ENCODE measurements at places on chromosomes 12 and 14.

DNA sequence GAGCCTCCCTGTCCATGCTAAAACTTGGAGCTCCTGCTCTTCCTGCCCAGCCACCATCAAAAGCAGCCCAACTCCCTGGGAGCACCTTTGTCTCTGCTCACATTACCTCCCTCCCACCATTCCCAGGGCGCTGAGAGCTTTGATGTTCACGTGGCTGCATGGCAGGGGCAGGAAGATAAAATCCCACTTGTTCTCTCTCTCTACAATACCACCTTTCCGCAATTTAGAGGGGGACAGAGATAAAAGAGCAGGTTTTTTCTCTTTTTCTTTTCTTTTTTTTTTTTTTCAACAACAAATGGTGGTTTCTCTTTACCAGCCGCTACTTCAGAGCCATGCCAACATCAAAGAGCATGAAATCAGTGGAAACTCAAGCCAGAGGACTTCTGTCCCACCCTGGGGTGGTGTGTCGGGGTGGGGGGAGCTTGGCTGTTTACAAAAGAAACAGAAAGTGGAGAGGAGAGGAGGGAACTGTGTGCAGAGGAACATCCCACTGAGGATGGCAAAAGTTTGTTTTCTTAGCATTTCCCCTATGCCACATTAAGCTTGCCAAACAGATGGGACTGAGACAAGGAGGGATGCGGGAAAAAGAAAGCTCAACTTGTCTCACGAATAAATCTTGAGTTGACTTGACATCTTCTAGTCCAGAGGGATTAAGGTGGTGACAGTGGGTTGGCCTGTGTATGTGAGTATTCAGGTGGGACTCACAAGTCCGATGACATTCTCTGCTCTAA is 103.7 kb upstream of the NUDT4 start:
- DNase-seq, result no peak

DNA sequence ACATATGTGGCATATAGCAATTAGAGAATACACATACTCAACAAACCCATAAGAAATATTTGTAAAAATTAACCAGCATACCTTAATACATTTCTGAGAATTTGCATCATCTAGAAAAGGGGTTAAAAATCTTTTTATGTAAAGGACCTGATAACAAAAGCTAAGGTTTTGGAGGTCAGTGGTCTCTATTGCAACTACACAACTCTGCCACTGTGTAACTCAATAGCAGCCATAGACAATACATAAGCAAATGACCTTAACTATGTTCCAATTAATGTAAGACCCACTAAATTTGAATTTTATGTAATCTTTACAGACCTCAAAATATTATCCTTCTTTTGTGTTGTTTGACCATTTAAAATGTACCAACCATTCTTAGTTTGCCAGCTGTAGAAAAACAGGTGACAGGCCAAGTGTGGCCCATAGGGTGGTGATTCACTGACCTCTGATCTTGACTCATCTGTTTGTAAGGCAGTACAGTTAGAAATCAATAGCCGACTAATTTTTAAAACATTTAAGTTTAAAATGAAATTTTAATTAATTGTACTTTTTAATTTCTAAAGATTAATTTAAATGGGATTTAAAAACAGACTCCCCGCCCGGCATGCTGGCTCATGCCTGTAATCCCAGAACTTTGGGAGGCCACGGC is 7.4 kb upstream of the EPS8 start:
- DNase-seq, result no peak

GRCh38 chr12:123571343-123571813 is 13.0 kb upstream of the TMED2 start:
- no peak for DNase-seq

DNA sequence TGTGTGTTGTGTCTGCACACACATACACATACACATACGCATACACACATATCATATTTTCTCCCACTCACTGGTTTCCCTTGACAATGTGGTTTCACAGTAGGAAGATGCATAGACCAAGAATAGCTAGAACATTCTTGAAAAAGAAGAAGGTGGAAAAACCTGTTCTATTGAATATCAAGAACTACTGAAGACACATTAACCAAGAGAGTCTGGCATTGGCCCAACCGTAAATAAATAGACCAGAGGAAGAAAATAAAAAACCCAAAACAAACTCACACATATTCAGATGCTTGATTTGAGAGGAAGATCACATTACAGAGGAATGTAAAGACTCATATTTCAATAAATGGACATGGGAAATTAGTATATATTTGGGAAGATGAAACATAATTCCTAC is 311.3 kb downstream of the FOXG1 start:
- DNase-seq, result no peak

DNA sequence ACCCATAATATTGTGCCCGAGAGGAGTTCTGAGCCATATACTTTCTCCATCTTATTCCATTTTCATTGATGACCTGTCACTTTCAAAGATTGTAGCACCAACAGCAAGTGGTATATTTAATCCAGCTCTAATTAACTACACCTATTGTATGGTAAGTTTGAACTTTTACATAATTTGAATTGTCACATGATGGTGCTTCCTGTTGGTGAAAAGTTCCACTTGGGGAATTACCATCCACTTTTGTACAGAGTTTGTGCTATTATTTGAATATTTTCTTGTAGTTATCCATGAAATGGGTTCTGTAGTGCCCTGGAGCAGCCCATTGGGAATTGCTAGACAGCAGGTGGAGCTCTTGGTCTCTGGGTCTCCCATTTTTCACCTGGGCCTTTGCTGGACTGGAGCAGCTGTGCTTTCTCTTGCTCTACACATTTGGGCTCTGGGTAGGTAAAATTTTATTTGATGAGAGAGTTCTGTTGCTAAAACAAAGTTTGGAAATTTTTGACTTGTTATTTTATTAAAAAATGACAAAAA is 3.0 kb downstream of the SMCO3 start:
- DNase-seq, result no peak

- DNase-seq, result no peak
Observed at GRCh38 chr12:97538705-97539104, 76.1 kb downstream of the RMST start.

DNA sequence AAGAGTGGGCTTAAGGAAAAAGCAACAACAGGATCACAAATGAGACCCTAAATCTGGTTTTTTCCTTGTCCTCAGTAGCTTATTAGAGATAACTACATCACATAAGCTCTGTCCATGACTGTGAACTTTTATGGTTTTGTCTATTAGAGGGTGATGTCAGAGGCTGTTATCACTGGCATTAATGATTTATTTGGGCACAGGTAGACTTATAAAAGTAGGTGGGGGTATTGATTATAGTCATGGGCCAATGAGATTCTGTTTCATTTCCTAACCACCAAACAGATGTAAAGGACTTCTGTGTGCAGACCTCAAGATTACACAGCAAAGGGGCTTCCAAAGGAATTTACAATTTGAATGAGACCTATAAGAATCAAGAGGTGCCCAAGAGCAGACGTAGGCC is 316.4 kb downstream of the NRXN3 start:
- no peak for DNase-seq

DNA sequence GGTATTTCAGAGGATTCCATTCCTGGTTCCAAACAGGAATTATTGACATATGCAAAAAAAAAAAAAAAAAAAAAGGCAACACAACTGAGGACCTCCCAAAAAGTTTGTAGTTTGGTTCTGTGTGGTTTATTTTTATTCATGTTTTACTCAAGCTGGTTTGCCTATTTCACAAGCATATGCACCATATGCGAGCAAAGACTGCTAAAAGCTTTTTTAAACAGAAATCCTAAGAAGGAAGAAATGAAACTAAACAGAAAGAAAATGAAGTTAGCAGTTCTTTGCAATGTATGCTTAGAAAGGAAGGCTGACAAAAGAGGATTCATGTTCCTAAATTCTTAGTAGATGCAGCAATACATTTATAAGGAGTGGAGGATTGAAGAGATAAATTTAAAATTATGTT is 487.6 kb upstream of the FLRT2 start:
- no peak for DNase-seq

DNA sequence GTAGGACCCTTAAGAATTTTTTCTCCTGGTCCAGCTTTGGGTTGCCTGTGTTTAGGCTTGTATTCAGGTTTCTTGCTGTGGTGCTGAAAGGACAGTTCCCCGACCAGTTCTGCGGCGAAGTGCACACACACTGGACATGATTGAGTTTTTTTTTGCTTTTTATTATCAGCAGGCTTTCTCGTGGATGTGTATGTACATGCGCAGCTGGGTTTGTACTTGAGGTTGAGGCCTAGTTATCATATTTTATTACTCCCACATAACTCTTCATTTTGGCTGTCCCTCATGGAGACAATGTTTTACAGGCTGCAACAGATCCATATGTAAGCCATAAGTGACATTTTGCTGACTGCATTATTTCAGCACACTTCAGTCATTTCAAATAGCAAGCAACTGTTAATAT is 2.5 kb downstream of the SCN8A start:
- peak; percentile 25 for DNase-seq

GRCh38 chr12:79174626-79175025 is 310.1 kb downstream of the SYT1 start:
- DNase-seq, result no peak

DNA sequence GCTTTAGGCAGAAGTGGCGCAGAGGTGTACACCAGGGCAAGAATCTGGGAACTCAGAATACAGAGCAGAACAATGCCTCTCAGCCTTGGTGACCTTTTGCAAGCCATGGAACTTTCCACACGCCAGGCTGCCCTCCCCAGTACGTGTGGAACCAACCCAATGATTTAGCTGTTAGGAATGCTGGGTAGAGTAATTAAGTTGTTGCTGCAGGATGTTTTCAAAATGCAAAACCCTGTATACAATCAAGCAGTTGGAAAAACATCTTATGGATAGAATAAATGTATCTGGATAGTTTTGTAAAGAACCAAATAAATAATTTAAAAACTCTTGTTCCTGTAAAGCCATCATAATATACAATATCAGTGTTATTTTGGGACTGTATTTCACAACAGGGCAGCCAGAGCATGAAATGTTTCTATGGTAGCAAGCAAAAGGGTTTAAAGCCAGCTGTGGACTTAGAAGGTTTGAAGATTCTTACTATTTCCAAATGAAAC is 19.4 kb downstream of the PPP1R36 start:
- DNase-seq, result no peak

DNA sequence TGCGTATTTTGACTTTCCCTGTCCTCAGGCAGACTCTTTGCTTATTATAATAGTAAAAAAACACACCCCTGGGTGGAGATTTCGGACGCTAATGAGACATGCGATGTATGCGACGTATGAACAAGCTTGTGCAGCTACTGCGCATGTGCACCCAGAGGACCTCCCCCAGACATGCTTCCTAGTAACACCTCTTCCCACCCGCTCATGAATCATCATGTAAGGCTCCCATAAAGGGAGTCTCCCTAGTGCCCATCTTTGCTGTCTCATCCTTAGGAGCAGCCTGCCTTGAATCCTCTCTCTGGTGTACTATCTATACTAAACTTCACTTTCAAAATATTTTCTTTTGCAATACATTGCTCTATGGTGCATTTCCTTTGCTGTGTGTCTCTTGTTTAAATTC is 210.1 kb downstream of the TMEM132D start:
- no peak for DNase-seq

DNA sequence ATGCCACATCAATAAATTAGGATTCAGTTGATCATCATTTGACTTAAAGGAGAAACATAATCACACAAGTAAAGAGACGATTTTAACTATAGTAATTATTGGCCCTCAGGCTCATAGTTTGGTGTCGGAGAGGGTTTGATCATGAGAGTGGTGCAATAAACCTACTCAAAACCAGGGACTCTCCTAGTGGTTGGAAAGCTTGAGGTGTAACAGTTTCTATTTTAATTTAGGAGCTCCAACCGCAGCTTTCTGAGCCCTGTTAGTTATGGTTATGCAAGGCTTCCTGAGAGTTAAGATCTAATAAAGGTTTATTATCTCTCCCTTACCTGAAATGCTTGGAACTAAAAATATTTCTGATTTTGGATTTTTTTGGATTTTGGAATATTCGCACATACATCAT is 36.4 kb downstream of the TMTC2 start:
- DNase-seq, result no peak

GRCh38 chr12:112734859-112735695 is 56.5 kb upstream of the RPH3A start:
- no peak for DNase-seq

DNA sequence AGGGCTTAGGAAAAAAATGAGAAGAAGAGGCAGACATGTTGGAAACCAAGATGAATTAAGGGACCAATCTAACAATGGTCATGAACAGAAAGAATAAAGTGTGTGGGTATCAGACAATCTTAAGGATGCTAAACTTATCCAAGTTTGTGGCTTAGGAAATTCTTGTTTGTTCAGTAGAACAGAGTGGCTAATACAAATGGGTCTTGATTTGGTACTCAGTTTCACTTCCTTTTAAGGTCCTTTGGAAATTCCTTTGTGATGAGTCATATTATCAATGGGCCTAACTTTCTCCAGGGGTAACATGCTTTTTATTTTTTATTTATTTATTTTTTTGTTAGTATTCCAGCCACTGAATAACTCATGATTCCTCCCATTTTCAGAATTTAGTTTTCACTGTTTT is 1154.7 kb upstream of the FLRT2 start:
- DNase-seq, result no peak

DNA sequence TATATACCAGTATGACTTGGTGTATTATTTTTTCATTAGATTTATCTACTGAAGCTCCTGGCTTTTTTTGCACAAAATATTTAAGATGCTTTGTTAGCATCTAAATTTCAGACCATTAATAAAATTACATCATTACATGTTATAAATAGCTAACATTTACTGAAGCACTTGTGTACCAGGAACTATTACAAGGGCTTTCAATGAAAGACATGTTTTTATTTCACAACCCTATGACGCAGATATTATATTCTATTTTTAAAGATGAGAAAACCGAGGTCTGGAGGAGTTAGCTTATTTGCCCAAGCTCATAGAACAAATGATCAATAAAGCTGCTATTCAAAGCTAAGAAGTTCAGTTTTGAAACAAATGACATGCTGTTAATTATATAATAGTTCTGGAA is 420.4 kb upstream of the DCN start:
- DNase-seq, result no peak

DNA sequence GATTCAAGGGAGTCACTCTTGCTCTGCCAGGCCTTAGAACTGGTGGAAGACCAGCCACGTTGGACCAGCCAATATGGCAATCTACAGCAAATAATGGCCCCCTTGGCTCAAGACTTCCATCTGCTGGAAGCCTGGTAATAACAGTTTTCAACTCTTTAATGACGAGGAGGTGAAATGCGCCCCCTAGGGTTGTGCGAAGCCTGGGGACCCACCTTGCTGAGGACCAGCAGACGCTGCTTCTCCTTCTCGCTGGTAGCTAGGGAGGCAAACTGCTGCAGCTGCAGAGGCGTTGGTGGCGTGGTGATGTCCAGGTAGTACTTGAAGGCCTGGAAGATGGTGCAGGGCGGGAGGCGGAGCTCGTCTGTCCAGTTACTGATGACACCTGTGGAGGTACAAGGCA is 41.5 kb upstream of the FBXO21 start:
- no peak for DNase-seq

DNA sequence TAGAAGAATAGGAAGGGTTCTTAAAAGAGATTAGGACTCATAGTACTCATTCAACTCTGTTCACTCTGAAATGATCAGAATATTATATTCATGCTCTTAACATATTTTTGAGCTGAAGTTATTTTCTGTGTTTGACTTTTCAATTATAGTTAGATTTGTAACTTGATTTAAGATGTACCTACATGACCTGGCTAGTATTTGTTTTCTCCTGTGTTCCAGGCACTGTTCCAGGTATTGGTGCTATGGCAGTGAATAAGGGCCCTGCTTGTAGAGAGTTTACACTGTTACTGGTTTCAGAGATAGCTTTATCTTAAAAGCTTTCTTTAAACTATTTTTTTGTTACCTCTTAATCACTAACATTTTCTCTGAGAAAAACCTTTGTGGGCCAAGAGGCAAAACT is 19.1 kb upstream of the SLC17A8 start:
- no peak for DNase-seq

All from CD4-positive, alpha-beta T cell treated with Interleukin-21 for 1 hour (primary cell).